AG20443 (cell line): ENCODE measurements at places on chromosomes 1 and 21.

GRCh38 chr1:159140474-159140873, 30.9 kb upstream of the CADM3 start:
- DNase-seq, result no peak

GRCh38 chr1:29120367-29120766, 3.3 kb downstream of the TMEM200B start:
- DNase-seq, result no peak

- DNase-seq, result no peak
Observed at GRCh38 chr1:2952371-2952770, 68.9 kb upstream of the ACTRT2 start.

GRCh38 chr1:19894218-19894617, 12.0 kb downstream of the OTUD3 start:
- DNase-seq, result no peak

GRCh38 chr21:37593740-37594471, 227.3 kb downstream of the DYRK1A start:
- no peak for DNase-seq

DNA sequence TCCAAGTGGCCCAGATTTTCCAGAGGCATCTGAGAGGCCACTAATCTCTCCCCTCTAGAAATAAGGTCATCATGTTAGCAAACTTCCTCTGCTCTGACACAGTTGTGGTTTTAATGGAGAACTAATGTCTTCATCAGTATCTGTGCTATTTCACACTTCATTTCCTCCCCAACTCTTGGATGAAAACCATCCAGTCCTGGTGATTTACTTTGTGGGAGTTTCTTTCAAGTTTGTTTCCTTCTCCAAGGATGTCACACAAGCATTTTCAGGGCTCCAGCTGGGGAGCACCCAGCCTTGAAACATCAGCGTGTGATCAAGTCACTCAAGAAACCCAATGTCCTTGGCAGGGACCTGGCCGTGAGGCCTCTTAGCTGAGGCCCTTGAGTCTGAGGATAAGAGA, 38.8 kb downstream of the TBX15 start:
- DNase-seq, result peak; percentile 70

- DNase-seq, result no peak
Observed at GRCh38 chr1:201883266-201883665, 5.4 kb upstream of the SHISA4 start.

DNA sequence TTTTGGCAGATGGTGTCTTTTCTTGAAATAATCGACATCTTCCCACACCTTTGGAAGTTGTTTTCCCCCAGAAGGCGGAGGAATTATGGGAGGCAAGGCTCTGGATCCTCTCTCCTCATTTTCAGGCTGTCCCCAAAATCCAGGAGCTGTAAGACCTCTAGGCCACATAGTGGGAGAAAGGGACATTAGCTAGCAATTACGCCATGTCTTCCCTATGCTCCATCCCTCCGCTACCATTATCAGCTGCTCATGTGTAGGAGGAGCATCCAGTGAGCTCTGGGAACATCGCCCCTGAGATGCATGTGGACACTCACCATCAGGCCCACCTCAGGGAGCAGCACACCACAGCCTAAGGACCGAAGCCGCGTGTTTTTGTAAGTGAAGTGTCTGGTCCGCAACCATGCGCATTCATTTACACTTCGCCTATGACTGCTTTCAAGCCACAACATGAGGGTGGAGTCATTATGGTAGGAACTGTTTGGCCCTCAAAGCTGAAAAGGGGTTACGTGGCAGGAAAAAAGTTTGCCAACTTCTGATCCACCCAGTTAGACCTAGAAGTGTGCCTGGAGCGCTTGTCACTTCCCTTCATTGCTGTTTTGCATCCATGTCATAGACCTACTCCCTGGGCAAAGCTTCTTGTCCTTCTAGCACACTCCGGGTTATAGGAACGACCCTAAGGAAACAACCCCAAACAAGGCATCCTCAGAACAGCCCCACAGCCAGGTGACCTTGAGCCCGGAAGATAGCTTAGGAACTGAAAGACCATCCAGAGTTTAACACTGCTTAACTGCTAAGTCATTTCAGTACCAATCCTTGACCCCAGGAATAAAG, 85.5 kb downstream of the C1orf94 start:
- no peak for DNase-seq

DNA sequence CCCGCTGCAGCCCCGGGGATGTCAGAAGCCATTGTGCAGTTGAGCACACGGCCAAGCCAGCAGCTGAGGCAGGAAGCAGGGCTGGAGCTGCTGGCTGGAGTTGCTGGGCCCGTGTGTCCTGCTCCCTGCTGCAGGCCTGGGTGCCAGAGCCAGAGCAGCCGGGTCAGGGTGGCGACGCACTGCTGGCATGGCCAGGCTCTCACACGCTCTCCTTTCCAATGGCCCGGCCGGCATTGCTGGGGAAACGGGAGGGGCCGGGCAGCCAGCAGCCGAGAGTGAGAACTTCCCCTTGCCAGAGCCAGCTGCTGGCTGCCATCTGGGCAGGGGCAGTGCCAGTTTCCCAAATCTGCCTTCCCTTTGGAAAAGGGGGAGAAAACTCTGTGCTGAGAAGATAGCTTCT, 82.4 kb upstream of the PROX1 start:
- DNase-seq, result no peak

DNA sequence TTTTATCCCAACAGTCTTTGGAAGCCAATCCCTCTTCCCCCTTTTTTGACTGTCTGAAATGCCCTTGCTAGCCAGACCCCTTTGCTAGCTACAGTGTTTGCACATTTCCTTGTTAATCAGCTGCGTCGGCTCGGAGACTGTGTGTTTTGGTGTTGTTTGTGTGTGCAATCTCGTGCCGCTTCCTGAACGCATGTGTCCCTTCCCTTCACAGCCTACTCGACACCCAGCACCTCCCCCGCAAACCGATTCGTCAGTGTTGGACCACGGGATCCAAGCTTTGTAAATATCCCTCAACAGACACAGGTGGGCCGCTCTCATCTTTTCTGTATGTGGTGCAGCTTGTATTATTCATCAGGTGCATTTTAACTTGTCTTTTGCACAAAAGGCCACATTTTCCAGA, 298.7 kb downstream of the TM2D1 start:
- no peak for DNase-seq

DNA sequence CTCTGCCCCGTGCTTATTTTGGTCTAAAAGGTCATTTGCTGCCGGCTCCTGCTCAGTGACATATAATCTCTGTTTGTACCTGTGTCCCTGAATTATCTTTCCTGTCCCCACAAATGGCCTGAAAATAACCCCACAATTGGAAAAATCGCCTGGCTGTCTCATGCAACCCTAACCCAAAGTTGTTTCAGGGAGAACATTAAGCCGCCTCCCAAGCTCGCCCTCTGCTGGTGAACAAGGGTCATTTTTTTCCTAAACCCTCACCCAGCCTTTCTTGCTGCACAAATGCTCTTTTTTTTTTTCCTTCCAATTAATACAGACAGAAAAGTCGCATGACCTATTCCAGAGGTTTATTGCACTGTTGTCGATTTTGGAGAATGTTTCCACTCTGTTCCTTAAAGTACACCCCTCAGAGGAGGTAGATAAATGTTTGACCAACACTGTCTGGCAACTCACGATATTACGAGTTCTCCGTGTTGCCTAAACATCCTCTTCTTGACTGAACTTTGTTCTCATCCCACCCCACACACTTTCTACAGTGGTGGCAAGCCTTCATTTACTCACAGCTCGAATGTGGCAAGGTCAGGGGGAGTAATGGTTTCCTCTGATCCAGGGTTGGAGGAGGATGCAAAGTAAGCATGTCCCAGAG, 148.7 kb downstream of the ZZZ3 start:
- peak; percentile 75 for DNase-seq

DNA sequence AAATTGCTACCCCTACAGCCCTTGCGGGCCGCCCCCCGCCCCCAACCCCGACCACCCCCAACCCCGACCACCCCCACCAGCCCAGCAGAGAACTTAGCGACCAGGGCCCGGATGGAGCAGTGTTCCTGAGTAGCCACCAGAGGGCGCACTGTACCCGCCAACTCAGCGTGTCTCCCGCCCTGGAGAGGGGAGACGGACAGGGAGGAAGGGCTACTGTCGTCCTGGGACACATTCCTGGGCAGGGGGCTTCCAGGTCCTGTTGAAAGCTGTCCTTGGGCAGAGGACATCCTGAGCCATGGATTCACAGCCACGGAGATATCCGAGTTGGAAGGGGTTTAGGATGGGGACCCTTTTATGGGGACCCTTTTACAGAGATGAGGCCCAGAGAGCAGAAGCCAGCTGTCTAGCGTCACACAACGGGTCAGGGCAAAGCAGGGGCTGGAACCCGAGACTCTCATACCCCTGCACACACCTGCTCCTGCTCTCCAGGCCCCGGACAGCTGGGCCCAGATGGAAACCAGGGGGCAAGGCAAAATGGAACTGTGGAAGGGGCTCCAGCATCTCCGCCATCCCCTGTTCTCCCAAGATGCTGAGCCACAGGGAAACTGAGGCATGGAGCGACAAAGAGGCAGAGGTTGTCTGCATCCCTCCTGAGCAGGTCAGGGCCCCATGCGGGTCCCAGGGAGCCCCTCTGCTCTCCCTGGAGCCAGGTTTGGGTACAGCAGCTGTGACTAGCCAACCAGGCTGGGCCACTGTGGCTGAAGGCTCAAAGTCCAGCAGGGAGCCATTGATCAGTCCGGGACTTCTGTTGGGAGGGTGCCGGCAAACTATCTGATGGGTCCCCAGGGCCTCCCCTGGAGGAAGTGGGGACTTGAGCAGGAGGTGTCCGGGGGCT, 25.0 kb upstream of the LAPTM5 start:
- peak; percentile 88 for DNase-seq

- DNase-seq, result no peak
Observed at GRCh38 chr1:204651843-204652421, 33.6 kb downstream of the LRRN2 start.

DNA sequence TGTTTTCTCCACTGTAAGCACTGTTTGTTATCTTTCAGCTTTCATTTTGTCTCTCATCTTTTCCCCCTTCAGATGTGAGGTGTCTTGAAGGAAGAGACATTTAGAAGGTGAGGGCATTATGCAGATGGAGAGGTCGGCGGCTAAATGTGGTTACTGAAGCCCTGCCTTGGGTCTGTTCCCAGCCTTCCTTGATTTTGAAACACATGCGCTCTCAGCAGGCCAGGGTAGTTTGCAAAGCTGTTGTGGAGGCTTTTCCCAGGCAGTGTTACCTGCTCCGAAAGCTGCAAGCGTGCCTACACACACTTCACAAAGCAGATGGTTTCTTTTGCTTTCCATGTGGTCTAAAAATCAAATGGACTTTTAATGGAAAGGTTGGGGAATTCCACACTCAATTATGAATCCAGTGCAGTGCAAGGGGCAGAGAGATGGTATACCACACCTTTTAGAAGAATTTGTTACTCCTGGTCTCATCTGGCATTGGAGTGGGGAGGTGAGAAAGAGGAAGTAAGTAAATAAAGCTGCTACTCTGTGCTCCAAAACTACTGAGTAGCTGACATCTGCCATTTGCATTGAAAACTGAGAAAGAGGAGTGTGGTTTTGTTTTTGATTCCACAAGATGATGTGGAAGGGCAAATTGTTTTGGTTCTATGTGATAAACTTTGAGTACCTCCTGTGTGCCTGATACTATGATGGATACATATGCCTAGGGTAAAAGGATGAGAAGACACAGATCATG, 91.9 kb downstream of the NFIA start:
- DNase-seq, result no peak

GRCh38 chr1:172184506-172185191, 235.8 kb upstream of the C1orf105 start:
- no peak for DNase-seq

DNA sequence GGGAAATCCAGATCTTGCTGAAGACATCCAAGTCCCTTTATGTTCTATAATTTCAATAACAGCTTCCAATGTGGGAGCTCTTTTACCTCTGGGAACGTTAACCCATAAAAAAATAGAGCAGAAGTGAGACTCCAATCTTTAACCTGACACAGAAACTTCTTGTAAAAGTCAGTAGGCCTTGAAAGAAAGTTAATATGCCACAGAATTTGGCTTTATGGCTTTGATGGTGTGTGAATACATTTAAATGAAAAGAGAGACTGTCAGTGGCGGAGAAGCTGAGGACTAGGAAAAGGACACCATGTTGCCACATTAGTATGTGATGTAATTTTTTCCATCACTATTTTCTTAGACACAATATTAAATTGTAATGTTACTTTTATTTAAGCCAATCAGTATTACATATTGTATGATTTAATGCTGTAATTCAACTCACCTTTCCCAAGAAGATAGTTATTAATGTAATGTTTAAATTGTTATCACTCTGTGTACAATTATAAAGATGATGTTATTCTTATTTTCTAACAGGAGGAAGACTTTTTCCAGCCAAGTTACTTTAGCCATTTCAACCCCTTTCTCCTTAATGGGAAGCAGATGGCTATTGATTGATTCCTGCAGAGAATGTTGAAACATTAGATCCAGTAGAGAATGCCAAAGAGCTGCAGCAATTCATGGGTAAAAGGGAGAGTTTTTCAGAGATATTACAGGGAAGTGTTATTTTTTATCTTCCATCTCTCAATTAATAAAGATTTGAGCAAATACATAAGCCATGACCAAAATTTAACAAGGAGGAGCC, 17.5 kb upstream of the CLDN8 start:
- DNase-seq, result no peak

GRCh38 chr1:33709174-33709782, 154.6 kb upstream of the HMGB4 start:
- no peak for DNase-seq

- no peak for DNase-seq
Observed at GRCh38 chr1:219794085-219794743, 134.1 kb downstream of the SLC30A10 start.

- DNase-seq, result no peak
Observed at GRCh38 chr1:63199706-63200335, 122.5 kb upstream of the FOXD3 start.

GRCh38 chr1:247681288-247681897, 1.9 kb upstream of the OR13G1 start:
- DNase-seq, result peak; percentile 19

DNA sequence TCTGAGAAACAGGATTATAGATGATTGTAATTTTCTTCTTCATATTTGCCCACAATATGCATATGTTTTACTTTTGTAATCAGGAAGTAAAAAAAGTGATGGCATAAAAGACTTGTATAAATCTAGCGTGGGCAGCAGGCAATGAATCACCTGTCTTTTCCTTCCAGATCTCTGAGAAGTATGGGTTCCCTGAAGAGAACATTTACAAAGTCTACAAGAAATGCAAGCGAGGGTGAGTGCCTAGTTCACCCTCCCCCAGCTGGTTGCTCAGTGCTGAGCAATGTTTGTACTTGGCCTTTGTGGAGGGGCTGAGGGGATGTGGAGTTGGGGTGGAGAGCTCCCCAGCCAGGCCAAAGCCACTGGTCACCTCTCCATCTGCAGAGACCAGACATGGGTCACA, 30.7 kb downstream of the GRHL3 start:
- DNase-seq, result no peak

DNA sequence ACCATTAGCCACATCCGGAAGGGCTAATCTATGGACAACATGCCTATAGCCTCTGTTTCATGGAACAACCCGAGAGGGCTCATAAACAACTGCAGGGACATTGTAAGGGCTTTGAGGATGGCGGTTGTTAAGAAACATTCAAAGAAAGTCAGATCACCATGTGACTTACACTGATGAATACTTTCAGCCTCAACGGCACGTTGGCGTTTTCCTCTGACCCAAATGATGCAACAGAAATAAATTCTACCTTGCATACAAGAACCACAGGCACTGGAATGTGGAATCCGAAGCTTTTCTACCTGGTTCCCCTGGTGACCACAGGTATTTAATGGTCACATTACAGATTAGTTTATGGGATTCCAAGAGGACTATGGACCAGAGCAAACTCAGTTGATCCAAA, 107.0 kb downstream of the CLIC6 start:
- DNase-seq, result no peak

GRCh38 chr1:42414551-42415496, 34.2 kb downstream of the RIMKLA start:
- no peak for DNase-seq
